ENCODE measurements at places on chromosomes 6 and 20. TPM values are rescaled to one million over a fixed set of nuclear protein-coding genes. Genes with fewer than 3 reads are reported as not detected.

Gene ATF6B
- 19.8 TPM for total RNA-seq

Gene GTPBP2
- total RNA-seq = 30.9 TPM

Gene SIRPD
- not detected for total RNA-seq

Gene MROH8
- 9.9 TPM for total RNA-seq

Gene SLC16A10
- total RNA-seq = 20.1 TPM

Gene SPATS1
- 1.2 TPM for total RNA-seq

Gene FNDC1
- 0.46 TPM for total RNA-seq

Gene ULBP3
- total RNA-seq = 14.1 TPM

Gene NNAT
- total RNA-seq = 576 TPM

Gene RBBP8NL
- not detected for total RNA-seq

Gene CTAGE9
- total RNA-seq = not detected

Gene PTCHD4
- 20.3 TPM for total RNA-seq

Gene DEFB119
- total RNA-seq = not detected

Gene KHDC1L
- 0.69 TPM for total RNA-seq

Gene METTL24
- 2.8 TPM for total RNA-seq

Gene FILIP1
- total RNA-seq = 5.3 TPM

Gene TRIM38
- 0.92 TPM for total RNA-seq

Gene L3MBTL1
- total RNA-seq = 34.8 TPM

Gene PACRG
- total RNA-seq = 24.0 TPM

Gene SH3BGRL2
- 44.3 TPM for total RNA-seq

Gene THEMIS
- not detected for total RNA-seq

Gene LAMP5
- 19.6 TPM for total RNA-seq

Gene GUCA1A
- 4.8 TPM for total RNA-seq

Gene HLA-DQA1
- 0.92 TPM for total RNA-seq

Gene AIF1
- 22.6 TPM for total RNA-seq

Gene PTCRA
- not detected for total RNA-seq

Gene KIFC1
- total RNA-seq = 5.8 TPM

Gene HDGFL1
- not detected for total RNA-seq

Gene CST2
- not detected for total RNA-seq

Gene SDCBP2
- total RNA-seq = 10.4 TPM

Gene GJA10
- total RNA-seq = not detected

Gene KCNK15
- not detected for total RNA-seq

Gene SPATA25
- 1.6 TPM for total RNA-seq

Data from diencephalon (tissue), 1 donor.